Fibroblast of skin of right quadriceps (primary cell): ENCODE measurements at places on chromosomes 7 and 10.
A peak's percentile ranks its signal among the peaks of the same experiment; 100 is the strongest.

DNA sequence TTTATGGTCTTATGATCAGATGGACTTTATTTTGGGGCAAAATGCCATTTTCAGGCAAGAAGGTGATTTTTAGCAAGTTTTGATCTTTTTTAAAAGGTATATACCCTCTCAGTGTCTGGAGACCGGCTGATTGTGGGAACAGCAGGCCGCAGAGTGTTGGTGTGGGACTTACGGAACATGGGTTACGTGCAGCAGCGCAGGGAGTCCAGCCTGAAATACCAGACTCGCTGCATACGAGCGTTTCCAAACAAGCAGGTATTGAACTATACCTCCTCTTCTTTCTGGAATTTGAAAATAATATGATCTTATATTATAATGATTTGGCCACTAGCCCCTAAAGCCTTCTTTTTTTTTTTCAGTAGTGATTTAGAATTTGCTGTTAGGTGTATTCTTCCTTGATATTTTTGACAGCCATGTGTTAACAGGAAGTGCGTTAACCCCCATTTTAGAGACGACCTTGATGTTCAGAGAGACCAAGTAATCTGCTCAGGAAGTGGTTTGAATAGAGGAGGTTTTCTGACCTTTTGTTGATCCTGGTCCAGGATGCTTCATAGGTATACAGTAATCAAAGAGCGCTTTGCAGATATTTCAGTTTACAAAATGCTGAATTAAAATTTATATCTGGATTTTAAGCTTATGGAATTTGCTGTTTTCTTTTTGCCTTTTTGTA, 6.2 kb downstream of the BUB3 start:
- no peak for DNase-seq

GRCh38 chr7:70717553-70718329, 414.2 kb upstream of the GALNT17 start:
- no peak for DNase-seq

DNA sequence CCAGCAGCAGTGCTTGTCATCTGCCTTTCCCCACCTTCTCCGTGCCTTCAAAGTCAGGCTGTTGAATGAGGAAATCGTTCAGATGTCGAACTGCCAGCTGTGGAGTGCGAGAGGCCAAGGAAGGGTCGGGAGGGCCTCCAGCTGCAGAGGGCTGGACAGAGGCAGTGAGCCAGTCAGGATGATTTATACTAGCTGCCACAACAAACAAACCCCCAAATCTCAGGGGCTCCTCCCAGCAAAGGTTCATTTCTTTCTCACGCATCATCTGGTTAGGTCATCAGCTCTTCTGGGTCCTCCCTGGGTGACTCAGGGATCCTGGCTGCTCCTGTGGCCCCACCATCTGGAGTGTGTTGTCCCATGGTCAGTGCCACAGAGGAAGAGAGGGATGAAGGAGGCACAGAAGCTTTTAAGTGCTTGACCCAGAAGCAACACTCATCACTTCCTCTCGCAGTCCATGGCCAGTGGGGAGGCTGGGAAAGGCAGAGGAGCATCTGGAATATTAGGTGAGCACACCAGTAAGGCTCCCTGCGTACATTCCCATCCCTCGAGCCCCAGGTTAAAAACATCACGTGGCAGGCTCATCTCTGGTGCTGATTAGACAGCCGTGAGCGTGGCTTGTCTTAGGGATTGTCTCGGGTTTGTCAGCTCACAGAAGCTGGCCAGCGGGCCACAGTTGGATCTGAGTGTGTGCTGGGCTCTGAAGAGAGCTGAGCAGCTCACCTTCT, 140.7 kb downstream of the RGS10 start:
- DNase-seq = peak; percentile 93

DNA sequence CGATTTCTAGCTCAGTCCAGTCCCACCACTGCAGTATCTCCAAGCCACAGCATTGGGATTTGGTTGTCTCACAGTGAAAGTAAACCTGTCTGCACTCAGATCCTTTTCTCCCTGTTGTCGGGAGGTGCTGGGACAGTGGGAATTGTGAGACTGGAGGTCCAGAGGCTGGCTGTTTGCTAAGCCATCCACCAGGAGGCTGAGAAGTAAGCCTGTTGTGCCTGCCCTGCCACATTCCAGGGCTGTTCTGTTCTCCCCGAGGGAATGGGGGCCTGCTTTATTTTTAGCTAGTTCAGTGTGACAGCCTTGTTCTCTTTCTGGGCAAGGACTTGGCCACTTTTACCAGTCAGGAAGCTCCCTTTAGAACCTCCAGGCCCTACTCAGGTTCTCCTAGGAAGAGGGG, 54.9 kb downstream of the HK1 start:
- peak; percentile 55 for DNase-seq

GRCh38 chr10:15140698-15141097, 27.8 kb downstream of the NMT2 start:
- no peak for DNase-seq

DNA sequence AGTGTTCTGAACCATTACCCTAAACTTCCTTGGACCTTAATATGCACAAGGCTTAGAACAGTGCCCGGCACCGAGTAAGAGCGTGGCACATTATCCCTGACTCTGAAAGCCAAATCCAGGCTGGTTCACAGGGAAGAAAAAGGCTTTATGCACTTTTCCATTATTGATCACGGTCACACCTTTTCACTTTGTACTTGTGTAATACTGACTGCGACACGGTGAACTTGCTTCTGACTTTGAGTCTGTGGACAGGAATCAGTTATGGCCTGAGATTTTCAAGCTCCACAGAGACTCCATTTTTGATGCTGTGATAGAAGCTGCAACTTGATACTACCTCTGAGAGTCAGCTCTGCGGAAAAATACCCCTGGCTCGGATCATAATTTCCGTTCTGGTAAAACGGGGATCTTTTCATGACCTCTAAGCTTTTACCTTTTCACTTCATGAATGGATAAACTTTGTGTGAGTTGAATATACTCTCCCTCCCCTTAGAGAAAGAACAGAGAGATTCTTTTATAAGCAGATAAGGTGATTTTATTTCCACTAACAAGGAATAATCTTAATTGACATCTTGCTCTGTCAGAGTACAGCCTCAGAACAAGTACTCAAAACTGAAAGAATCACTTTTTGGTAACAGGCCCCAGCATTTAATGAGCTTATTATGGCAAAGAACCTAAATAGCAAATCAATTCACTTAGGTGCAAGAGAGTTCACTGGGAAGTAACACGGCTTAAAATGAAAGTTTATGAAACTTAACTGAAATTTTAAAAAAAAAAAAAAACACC, 88.8 kb downstream of the ELMO1 start:
- no peak for DNase-seq

DNA sequence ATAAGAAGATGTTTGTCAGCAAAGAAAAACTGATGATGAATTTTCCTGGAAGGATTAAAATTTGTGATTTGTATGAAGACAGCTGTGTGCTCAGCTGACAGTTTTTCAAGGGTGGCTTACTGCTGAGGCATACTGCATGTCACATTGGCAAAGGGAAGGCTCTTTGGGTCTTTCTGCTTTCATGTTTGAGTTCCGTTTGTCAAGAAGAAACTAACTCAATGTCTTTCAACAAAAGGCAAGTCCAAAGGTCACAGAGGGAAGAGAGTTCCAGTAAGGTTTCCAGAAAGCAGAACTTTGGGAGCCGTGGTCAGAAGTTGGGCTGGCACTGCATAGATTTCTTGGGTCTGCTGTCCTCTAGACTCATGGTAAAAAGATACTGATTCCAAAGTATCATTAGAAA, 16.9 kb downstream of the DYDC2 start:
- no peak for DNase-seq

GRCh38 chr10:130647341-130647740, 511.1 kb downstream of the GLRX3 start:
- no peak for DNase-seq

DNA sequence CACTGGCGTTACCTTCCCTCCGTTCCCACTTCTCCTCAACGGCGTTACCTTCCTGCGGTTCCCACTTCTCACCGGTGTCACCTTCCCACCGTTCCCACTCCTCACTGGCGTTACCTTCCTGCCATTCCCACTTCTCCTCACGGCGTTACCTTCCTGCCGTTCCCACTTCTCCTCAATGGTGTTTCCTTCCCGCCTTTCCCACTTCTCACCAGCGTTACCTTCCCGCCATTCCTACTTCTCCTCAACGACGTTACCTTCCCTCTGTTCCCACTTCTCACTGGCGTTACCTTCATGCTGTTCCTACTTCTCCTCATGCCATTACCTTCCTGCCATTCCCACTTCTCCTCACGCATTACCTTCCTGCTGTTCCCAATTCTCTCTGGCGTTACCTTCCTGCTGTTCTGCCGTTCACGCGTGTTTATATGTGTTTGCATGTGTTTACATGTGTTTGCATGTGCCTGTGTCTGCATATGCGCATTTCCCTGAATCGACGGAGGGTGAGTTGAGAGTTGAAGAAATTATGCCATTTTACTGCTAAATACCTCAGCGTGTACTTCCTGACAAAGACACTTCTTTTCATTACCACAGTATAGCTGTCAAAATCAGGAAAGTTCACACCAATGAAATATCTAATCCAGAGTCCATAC, 23.2 kb upstream of the CFAP46 start:
- DNase-seq = no peak

- no peak for DNase-seq
Measured at GRCh38 chr7:108007261-108007660, 4.3 kb upstream of the LAMB1 start.

DNA sequence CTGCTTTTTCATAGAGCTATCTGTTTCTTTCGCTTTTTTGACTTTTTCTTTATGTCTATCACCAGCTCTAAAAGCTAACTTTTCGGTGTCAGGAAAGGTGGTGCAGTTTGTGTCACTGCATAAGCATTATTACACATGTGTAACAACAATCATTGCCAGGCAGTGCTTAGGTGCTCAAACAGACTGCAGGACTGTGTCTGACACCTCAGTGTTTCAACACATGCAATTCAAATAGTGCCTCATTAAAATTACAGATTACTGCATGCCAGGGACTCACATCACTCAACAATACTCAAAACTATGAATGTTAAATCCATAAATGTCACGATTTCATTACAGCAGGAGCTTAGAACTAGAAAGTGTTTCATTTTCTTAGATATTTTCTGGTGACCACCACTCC, 265.3 kb upstream of the SMIM30 start:
- no peak for DNase-seq

DNA sequence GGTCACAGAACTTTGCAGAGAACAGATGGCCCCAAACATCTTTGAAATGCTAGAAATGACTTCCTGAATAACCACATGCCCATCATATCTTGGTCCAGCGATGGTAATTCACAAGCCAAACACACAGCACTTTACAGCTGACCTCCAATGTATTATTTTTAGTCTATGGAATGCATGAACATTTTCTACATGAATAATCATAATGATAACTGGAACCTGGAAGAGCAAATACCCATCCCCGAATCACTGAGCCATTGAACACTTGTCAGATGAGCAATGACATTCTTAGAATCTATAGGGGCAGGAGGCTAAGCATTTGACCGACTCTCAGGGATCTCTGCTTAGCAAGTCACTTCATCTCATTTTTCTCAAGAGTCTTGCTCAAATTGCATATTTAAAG, 167.3 kb downstream of the CREB5 start:
- DNase-seq = peak; percentile 13

DNA sequence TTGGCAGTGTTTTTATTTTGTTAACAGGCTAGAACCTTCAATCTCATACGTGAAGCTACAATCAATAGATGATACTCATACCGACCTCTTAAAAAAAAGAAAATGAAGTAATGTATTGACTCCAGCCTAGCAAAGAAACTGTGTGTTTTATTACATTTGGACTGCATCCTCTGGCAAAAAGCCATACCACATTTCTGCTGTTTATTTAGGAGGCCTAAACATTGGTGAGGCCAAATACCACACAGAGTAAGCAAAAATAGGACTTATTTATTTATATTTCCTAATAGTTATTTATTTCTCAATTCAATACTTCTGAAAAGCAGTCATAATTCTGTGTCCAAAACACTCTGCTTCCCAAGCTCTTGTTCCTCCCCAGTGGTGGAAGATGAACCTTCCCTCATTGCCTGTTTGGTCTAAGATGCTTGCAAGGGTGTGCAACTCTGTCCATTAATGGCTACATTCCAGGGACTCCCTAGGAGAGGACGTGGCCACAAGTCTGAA, 398.8 kb upstream of the KLF6 start:
- peak; percentile 75 for DNase-seq

DNA sequence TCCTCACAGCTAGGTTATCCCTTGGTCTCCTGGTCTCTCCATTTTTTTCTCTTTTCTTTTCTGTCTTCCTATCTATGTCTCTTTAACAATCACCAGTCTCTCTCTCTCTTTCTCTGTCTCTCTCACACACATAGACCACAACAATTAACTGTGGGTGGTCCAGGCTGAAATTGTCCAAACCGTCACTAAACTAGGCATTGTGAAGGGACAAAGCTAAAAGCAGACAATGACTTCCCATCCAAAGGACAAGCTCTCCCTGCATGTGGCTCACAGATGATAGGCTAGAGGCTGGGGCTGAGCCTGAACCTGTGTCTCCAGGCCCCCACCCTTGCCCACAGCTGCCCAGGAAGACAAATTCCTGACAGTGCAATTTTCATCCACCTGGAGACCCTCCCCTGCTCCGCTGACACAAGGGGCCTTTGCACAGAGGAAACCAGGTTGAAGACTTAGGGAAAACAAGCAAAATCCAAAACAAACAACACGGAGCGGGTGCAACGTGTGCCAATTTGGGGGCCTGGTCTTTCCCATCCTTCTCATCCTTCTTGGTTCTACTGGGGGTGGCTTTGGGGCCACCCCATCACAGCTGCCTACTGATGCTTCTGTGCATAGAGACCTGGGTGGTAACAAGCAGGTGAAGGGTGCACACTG, 755.4 kb downstream of the GRID1 start:
- no peak for DNase-seq

DNA sequence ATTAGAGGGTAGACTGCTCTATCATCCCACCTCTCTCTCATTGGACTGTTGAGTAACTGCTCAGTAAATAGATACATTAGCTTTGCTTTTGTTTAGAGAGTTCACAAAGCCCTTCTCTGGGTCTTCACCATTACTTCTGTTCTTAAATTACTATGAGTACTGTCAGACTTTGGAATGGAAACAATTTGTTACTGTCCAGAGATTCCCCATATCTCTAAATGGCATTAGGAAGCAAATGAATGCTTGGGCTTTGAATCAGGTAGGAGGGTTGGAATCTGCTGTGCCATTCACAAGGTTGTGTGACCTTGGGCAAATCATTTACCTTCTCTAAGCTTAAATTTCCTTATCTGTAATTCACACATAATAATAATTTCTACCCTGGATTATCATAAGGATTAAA, 541.0 kb upstream of the FZD8 start:
- DNase-seq = no peak
